Adipocyte (in vitro differentiated cells): ENCODE measurements at places on chromosomes 7 and 10.

- no peak for DNase-seq
These were observed 46.1 kb upstream of the ZMIZ1 start for GRCh38 chr10:79022565-79023230.

GRCh38 chr7:137732168-137732567 is 114.6 kb downstream of the DGKI start:
- DNase-seq = no peak

DNA sequence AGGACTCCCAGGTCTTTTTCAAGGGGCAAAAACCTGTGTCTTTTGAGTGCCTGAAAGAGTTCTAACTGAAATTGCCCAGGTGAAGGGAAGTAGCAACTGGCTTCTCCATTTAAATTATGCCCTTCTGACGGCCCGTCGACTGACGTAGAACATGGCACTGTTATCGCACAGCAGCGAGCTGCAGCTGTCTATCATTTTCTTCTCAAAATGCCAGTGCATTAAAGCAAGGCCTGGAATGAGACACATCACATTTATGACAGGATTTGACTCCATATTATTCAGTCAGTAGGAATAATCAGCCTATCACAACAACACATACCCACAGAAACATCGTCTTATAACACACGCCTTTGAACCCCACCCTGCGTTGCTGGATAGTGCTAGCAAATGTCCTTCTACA is 69.7 kb downstream of the CELF2 start:
- DNase-seq = no peak

- DNase-seq = no peak
These were observed 37.2 kb upstream of the MYL10 start for GRCh38 chr7:101666293-101666692.

- peak; percentile 19 for DNase-seq
These were observed 101.3 kb downstream of the SDHAF3 start for GRCh38 chr7:97218767-97219166.

GRCh38 chr10:100912013-100912604 is 654 bp upstream of the SLF2 start:
- no peak for DNase-seq

GRCh38 chr7:111903797-111904196 is 302.4 kb downstream of the DOCK4 start:
- DNase-seq = peak; percentile 8

- peak; percentile 60 for DNase-seq
These were observed 10.9 kb downstream of the MARVELD1 start for GRCh38 chr10:97724341-97724941.

- DNase-seq = no peak
These were observed 27.0 kb upstream of the UTF1 start for GRCh38 chr10:133202778-133203651.

GRCh38 chr7:132311733-132312132 is 264.5 kb downstream of the PLXNA4 start:
- DNase-seq = no peak

GRCh38 chr10:108422286-108422685 is 1257.8 kb upstream of the SORCS1 start:
- DNase-seq = peak; percentile 51
